Midbrain (tissue), 1 donor: ENCODE measurements at places on chromosomes 7 and 10.

DNA sequence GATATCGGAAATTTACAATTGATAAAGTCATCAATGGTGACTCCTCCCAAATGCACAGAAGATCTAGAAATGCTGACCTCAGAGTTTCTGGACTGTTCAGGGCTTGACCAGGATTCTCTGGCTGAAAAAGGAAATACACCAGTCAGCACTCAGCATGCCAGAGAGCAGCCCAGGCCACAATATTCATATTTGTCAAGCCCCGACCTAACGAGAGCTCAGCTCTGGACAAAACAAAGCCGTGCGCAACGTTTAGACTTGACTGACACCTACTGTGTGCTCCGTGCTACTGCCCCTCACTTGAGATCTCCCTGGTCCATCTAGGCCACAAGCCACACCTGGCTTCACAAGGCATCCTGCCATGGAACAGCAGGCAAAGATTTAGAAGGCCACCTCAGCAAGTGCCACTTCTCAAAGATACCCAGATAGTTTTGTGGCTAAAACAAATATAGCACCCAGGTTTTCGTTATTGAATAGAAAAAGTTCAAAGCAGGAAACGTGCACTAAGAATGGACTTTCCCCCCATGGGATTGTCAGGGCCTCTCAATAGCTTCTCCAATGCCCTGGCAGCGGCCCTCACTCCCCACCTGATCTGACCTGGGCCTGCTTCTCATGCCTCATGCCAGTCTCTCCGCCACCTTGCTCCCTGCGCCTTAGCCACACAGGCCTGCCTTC is 218.3 kb downstream of the FAM107B start:
- DNase-seq: no peak

DNA sequence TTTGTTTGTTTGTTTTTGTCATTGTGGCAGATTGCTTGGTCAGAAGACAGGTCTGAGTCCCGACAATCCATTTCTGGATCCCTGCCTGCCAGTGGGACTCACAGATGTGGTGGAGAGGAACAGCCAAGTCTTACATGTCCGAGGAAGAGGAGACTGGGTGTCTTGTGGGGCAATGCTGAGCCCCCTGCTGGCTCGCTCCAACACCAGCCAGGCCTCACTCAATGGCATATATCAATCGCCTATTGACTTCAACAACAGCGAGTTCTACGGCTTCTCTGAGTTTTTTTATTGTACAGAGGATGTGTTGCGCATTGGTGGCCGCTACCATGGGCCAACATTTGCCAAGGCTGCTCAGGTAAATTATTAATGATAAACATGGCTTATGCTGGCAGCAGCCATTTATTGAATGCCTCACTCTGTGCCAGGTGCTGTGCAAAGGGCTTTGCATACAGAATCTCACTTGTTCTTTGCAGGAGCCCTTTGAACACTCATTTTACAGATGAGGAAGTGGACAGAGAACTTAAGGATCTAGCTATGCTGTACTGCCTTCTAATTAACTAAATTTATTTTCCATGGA is 33.3 kb downstream of the COX15 start:
- DNase-seq: no peak

- no peak for DNase-seq
Observed at GRCh38 chr7:135245226-135246190, 11.9 kb downstream of the STRA8 start.

DNA sequence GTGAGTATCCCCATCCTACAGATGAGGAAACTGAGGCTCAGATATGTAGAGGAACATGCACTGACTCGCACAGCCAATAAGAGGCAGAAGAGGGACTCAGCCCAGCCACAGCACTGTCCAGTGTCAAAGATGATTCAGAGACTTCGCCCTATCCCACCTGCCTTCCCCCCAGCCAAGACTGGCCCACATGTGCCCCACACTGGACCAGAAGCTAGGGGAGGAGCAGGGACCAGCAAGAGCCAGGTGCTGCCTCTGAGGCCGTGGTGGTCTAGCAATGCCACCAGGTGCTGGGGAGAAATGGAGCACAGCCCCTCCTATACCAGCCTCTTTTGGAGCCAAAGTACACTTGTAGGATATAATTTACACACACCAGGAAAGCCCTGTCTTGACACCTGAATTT is 22.3 kb downstream of the GRID1 start:
- DNase-seq: no peak

DNA sequence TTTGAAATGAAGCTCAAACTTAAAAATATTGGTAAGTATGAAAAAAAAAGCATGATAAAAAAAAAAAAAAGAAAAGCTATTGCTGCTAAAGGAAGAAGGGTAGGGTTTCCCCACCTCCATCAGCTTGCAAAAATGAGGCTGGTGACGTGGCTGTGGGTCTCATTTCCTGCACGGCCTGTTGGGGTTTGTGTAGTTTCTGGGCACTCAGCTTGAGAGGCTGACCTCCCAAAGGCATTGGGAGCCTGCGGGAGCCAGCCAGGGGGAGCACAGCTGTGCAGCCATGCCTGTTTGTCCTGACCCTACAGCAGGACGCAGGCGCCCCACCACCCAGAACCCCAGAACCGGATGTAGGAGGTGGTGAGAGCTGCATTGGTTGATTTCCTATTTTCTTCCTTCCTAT is 48.8 kb upstream of the CARD11 start:
- DNase-seq: no peak

DNA sequence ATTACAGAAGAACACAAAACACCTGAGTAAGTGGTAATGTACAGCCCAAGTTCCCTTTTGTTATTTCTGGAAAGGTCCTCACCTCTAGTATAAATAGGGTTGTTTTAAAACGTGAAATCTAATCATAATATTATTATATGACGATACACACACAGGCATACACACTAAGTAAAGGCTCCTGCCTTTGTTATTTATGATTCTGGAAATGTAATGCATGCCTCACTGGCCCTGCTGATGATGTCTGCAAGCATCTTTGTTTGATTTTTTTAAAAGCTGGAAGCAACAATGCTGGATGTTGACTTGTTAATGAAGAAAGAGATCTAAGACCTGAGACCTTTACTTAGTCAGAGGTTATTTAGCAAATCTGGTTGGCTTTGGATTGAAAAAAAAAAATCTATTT is 307.4 kb upstream of the SORCS1 start:
- no peak for DNase-seq

- DNase-seq: no peak
Observed at GRCh38 chr10:75403939-75404814, 2.6 kb upstream of the ZNF503 start.
